ENCODE measurements at places on chromosomes 4 and X.
A peak's percentile ranks its signal among the peaks of the same experiment; 100 is the strongest.

GRCh38 chr4:4289597-4289940 is 385 bp downstream of the LYAR start:
- no peak for DNase-seq

DNA sequence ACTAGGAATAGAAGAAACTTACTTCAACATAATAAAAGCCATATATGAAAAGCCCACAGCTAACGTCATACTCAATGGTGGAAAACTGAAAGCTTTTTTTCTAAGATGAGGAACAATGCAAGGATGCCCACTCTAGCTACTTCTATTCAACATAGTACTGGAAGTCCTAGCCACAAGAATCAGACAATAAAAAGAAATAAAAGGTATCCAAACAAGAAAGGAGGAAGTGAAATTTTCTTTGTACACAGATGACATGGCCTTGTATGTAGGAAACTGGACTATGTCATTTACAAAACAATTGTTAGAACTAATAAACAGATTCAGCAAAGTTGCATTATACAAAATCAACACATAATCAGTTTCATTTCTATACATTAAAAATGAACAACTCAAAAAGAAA is 25.5 kb upstream of the NXT2 start:
- DNase-seq, result no peak

DNA sequence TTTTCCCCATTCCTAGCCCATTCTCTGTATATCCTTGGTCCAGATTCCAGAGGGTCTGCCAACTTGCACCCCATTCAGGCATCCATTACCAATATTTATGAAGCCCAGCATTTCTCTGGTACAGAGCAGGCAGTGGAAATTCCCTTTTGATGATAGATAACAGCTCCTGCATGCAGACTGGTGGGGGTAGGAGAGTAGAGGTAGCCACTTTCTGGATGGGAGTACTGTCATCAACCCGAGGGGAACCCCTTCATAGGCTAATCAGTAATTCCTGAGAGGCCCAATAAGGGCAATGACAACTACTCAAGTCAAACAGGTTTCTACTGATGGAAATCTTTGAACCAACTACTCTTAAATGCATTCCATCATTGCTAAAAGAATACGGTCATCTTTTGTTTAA is 63.7 kb downstream of the COL25A1 start:
- no peak for DNase-seq

- no peak for DNase-seq
Observed at GRCh38 chrX:114800719-114801118, 216.7 kb downstream of the IL13RA2 start.

DNA sequence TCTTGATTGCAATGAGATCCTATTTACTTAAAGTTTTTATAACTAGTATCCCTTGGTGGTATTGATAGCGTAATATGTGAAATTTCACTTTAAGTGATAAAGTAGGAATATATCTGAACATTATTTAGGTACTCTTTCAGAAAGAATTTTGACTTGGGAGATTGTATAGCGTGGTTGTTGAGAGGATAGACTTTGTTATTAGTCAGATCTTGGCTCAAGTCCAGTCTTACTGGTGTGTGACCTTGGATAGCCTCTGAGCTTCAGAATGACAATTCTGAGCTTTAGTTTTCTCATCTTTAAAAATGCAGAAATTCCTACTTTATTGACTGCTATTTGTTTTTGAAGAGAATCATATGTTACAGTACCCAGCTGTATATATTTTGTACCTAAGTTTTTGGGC is 32.6 kb downstream of the DCK start:
- no peak for DNase-seq

GRCh38 chr4:165027762-165028402 is 3.9 kb upstream of the TRIM60 start:
- no peak for DNase-seq

DNA sequence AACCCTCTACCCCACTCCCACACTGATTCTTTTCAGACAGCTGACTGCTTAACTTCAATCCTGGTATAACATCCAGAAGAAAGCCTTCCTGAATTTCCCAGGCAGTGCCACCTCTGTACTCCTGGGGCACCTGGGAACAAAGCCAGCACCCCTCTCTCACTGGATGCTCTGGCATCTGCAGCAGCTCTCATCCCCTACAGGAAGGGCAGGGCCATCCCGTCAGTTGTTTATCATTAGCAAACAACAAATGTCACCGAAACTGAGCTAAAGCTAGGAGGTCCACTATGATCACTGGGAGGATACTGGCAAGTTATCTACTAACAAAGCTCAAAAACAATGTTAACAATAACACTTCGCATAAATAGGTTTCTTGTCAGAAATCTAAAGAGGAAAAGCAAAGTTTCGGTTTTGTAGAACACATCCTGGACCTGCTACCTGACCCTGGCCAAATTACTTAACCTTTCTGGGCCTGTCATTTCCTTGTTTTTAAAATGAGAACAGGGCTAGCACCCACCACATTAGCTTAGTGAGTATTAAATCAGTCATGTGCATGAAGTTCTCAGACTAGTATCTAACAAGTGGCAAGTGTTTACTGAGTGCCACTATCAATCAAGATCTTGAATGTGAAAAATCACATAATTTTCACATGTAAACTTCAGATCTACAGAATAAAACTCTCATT is 86.6 kb downstream of the NR3C2 start:
- no peak for DNase-seq

DNA sequence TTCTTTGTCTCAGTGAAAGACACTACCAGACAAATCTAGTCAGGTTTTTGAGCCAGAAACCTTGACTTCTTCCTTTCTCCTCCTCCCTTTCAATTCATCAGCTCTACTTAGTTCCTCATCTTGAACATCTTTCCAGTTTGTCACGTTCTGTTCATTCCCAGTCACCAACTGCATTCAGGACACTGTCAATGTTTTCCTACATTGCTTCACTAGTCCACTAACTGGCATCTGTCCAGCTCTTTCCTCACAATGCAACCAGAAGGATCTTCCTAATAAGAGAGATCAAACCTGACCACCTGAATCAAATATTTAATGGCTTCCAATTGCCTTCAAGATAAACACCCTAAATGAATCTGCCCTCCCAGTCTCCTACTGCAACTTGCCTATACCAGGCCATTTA is 52.5 kb downstream of the SYNPO2 start:
- peak; percentile 1 for DNase-seq

GRCh38 chr4:54525602-54526001 is 132.2 kb upstream of the KIT start:
- DNase-seq, result no peak

GRCh38 chrX:74519870-74520269 is 94.6 kb downstream of the RLIM start:
- no peak for DNase-seq

GRCh38 chrX:20248592-20249192 is 18.0 kb downstream of the RPS6KA3 start:
- DNase-seq, result no peak

GRCh38 chrX:109704563-109704962 is 28.5 kb downstream of the ACSL4 start:
- no peak for DNase-seq

DNA sequence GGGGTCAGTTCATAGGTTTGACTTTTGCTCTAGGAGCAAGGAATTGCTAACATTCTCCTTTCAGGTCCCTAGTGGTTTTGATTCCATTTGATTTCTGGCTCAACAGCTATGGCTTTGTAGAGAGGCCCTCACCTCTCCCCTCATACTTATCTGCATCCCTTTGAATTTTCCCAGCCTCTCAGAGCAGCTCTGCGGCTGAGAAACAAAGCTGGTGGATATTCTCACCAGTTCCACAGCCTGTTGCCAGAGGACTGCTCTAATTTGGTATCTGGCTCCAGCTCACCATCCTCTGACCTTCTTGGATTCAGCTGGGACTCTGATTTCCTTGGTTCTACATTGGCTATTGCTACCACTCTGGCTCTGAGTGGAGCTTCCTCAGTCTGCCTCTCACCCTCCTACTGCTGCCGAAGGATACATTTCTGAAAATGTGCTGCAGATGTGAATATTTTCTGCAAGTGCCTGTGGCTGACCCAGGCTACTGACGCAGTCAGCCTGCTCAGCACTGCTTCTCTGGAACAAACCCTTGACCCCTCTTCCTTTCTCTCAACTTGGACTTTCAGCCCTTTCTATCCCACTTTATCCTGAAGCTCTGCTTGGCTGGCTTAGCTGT is 110.9 kb upstream of the ENPEP start:
- no peak for DNase-seq

- no peak for DNase-seq
Observed at GRCh38 chrX:46168254-46168653, 377.0 kb downstream of the ZNF674 start.

DNA sequence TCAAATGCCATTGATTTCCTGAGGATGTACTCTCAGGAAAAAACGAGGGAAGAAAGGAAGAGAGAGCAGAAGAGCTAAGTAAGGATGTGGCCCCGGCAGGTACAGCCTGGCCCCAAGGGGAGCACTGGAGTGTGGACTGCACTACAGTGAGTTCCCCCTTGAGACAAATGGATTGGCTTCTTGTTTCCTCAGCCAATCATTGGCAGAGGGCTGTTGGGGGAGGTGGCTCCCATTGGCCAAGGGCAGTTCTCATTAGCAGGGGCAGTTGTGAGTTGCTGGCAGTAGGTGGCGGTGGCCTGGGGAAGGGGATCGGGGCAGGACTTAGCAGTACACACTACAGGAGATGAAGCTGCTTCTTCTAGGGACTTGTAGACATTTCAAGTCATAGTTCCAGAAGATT is 24.1 kb upstream of the OCIAD2 start:
- DNase-seq, result no peak

DNA sequence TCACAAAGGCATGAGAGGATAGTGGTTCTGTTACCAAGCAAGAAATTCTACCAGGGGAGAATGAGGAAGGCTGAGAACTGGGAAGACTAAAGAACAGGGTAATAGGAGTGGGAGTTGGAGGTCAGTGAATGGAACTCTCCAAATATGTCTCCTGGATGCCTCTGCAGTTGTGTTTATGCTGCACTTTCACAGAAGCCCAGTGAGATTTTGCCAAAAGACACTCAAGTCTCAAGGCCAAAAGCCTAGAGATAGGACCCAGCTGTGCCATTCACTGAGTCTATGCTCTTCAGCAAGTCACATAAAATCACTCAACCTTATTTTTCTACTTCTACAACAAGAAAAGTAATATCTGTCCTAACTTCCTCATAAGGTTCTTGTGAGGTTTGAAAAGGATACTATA is 285.4 kb downstream of the UNC5C start:
- no peak for DNase-seq

- no peak for DNase-seq
Observed at GRCh38 chrX:46683048-46683447, 75.9 kb downstream of the SLC9A7 start.

DNA sequence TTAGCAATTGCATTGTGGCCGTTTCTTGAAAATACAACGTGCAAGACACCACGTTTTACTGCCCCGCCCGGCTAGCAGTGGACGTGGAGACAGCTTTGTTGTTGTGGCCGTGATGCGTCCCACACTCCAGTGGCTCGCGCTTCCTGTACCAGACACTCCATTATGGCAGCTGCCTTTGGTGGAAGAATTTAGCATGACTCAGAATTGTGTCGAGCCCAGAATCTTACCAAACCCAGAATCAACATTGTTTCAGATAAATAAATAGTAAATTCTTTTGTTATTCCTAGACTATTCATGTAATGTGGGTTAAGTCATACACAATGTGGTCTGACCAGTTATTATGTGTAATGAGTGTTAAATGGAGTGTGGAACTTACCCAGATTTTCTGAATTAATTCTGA is 25.3 kb upstream of the S100P start:
- DNase-seq, result no peak

GRCh38 chr4:119626420-119626819 is 2.2 kb downstream of the PDE5A start:
- DNase-seq, result no peak

GRCh38 chrX:3763111-3763510 is 49.7 kb upstream of the PRKX start:
- no peak for DNase-seq

GRCh38 chrX:139949703-139950102 is 15.6 kb downstream of the CXorf66 start:
- no peak for DNase-seq

DNA sequence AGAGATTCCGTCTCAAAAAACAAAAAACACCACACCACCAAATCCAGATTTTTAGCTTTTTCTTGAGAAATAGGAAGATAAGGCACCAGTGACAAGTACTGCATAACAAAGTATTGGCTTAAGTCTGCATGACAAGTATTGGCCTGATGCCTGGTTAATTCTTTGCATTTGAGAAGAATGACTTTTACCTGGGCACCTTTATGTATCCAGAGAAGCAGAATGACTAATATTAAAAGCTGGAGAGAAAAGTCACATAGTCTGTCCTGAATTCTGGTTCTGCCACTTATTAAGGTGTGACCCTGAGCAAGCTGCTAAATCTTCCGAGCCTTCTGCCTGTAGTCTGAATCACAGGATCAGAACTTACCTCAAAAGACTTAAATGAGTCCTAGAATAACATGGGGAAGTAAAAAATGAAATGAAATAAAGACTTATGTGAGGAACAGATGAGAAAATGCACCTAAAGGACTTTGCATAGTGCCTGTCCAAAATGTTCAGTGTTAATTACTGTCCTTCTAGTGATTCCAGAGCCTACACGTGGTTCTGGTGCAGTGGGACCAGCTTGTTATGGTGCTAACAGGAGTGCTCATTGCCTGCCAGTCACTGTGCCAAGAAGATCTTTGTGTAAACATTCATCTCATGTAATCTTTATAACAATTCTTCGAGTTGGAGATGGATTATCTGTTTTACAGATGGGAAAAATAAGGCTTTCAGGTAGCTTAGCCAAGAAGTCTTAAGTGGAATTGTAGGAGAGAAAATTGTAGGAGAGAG is 31.6 kb downstream of the UGDH start:
- no peak for DNase-seq

GRCh38 chr4:18840481-18840880 is 818.9 kb upstream of the LCORL start:
- DNase-seq, result no peak

- no peak for DNase-seq
Observed at GRCh38 chrX:63747331-63747730, 37.7 kb downstream of the ARHGEF9 start.

GRCh38 chrX:106323357-106323756 is 155.3 kb downstream of the PWWP3B start:
- DNase-seq, result no peak

- DNase-seq, result no peak
Observed at GRCh38 chrX:23670528-23670927, 3.2 kb downstream of the PRDX4 start.

GRCh38 chr4:100736641-100737451 is 219.0 kb upstream of the EMCN start:
- no peak for DNase-seq

DNA sequence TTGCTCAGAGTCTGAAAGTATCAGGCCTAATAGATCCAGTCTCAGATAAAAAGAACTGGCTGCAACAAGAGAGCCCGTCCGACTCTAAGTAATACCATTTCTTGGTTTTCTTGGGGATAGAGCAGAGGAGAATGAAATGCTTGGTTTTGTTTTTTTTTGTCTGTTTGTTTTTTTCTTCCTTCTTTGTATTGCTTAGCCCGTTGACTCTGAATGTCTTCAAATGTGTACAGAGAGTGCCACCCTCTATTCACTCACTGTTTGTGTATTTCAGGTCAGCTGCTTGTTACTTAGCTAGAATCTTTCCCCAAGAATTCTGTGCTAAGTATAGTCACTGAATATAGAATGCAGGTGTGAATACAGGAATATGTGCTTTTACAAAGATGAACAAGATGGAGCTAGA is 5.7 kb upstream of the TMEM156 start:
- no peak for DNase-seq
